Right hindlimb (tissue), 1 donor: ENCODE measurements at places on chromosomes 7 and 10.

GRCh38 chr10:32600317-32600716 lies 154.4 kb downstream of the CCDC7 start:
- DNase-seq, result no peak

DNA sequence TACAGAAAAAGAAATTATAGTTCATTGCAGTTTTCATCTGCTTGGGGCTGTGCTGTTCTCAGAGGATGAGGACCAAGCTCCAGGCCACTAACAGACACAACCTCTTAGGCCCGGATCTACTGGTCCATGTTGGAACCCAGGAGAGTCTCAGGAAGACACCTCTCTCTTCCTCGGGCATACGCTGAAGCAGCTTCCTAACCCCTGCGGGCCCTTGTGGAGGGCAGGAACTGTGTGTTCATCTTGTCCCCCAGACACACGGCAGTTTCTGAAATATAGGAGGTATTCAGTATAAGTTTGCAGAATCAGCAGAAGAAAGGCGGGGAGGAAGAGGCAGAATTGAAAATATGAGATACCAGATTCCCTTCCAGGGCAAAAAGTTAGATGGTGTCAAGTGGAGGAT lies 78.4 kb downstream of the EEPD1 start:
- no peak for DNase-seq

- no peak for DNase-seq
These were observed 26.5 kb upstream of the VSIR start for GRCh38 chr10:71799608-71800453.

- peak; percentile 41 for DNase-seq
These were observed 58.7 kb downstream of the CREB3L2 start for GRCh38 chr7:137943132-137943551.

DNA sequence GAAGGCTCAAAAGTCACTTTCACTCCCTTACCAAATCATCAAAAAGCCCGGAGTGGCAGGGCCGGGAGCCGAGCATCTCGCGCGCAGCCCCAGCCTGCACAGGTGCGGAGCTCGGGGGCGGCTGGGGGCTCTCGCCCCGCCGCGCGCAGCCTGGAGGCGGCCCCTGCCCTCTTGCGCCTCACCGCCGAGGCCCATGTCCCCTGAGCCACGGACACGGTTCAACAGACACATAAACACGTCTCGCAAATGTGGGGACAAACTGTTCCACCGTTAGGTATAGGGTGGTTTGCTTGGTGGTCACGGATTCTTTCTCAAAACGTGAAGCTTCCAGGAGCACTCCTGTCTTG lies 700 bp downstream of the GSAP start:
- no peak for DNase-seq

DNA sequence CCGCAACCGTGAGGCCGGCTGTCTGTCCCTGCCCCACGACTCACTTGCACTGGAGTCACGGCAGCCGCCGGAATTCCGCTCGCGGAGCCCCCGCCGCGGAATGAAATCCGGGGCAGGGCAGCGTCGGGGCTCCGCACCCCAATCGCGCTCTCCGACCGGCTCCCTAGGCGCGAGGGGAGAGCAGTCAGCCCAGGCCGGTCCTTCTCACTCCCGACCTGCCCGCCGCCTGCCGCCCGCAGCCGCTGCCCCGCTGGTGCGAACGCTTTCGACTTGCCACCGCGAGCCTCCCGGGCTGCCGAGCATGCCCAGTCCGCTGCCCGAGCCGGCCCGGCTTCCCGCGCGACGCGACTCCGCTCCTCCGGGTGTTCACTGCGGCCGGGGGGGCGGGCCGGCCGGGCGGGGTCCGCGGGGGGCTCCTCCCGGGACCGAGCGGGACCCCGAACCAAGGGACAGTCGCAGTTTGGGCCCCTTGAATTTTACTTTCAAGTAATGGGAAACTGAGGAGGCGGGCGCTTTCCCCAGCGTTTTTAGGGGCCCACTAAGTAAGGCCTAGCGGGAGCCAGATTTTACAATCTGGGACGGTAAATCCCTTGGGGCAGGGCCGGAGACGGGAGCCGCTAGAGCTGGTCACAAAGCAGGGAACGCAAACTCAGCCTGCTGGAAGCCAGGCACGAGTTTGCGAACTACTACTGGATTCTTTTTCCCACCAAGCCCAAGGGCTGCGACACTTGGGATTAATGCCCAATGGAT lies at the start of gene SGMS1:
Gene SGMS1, minus strand, starts transcription at position 294 of the 750 bp plus-strand sequence. CDS start 279,842 bp downstream, outside the sequence.
- peak; percentile 90 for DNase-seq
